ENCODE measurements at places on chromosomes 4 and X.
A peak's percentile ranks its signal among the peaks of the same experiment; 100 is the strongest.

- no peak for DNase-seq
These were observed 5.2 kb downstream of the CDK16 start for GRCh38 chrX:47223476-47224250.

DNA sequence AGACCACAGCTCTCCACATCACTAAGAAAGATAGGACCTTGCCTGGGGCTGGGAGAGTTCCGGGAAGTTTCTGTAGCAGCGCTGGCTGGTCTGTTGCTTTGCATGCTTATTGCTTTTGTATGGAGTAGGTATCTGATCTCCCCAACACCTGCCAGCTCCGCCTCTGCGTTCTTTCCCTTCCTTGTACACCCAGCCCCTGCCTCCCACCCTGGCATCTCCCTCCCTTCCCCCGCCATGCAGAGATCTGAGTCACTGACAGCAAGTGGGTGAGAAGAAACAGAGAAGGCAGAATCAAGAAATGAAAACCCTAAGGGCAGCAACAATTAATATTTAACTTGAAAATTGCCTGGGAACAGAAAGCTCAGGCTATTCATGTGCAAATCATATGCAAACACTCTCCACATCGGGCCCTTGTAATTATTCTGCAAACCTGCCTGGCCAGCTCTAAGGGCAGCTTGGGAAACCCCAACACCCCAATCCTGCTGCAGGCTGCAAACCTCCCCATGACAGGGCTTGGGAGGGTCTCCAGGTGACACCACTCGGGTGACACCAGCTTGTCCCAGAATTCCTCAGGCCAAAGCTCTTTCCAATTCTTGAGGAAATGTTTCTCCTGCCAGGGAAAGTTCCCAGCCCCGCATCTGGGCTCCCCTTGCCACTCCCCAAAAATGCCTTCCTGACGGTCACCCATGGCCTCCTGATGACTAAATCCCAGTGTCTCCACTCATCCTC, 257.2 kb downstream of the FBXW7 start:
- DNase-seq = peak; percentile 99

- DNase-seq = no peak
These were observed 21.4 kb downstream of the GALNTL6 start for GRCh38 chr4:171834640-171835039.

- DNase-seq = no peak
These were observed 20.4 kb upstream of the TBC1D9 start for GRCh38 chr4:140776556-140776955.

DNA sequence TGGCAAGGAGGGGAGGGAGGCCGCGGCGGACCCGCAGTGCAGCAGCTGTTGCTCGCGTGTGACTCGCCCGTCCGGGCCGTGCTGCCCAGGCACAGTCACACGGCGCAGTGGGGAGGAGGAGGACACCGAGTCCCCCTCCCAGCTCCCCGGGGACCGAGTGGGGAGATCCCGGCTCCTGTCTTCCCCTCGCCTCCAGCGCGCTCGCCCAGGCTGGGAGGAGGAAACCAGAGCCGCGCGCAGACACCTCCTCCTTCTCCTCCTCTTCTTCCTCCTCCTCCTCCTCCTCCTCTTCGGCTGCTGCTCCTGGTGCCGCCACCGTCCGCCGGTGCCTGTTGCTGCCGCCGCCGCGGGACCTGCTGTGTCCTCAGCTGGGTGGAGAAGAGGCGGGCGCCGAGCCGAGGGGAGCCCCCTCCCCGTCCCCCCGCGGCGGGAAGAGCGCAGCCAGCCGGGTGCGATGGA, at the start of gene TBC1D1:
TBC1D1 (plus strand) TSS at position 284 of the 459 bp plus-strand sequence. CDS start 11,012 bp downstream, outside the sequence.
- DNase-seq = no peak

DNA sequence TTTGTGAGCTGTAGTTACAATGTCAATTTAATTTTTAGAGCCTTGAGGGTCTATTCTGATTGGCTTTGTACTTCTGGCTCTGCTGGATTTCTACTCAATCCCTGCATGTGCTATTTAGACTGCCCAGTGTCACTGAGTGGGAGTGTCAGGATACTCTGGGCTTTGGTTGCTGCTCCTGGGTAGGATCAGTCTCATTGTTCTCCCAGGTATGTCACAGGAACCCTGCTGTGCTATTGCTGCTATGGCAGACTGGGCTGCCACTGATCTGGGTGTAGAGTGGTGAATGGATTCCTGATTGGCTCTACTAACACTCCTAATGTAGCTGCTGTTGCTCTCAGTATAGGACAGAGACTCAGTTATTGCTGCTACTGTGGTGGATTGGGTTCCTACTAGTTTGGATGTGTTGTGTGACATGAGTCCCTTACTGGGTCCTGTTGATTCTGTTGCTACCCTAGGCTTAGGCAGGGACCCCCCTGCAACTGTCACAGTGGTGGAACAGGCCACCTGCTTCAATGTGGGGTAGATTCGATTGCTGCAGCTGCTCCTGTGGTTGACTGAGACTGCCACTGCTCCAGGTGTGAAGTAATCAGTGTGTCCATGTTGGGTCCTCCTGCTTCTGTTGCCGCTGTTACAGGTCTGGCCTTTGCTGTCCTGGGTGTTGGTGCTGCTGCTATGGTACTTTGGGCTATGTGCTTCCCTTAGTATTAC, 707.8 kb upstream of the AMOT start:
- no peak for DNase-seq

- peak; percentile 4 for DNase-seq
These were observed 1.4 kb downstream of the TMA16 start for GRCh38 chr4:163495900-163496299.

DNA sequence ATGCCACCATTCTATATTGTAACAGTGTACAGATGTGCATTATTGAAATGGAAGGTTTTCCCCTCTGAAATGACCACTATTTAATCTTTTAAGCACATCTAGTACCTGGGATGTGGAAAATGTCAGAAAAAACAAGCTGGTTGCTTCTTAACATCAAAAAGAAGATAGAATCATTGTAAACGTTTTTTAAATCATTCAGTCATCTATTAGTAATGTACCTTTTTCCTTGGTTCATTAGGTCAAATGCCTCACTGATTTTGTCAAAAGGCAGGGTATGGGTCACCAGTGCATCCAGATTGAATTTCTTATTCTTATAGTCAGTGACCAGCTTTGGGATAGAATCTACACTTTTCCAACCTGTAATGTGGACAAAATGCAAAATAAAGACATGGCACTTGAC, 17.7 kb downstream of the ADH4 start:
- DNase-seq = no peak

GRCh38 chr4:14465507-14465906, 536.8 kb upstream of the CPEB2 start:
- no peak for DNase-seq

- DNase-seq = no peak
These were observed 260.7 kb upstream of the SFRP2 start for GRCh38 chr4:154049457-154050181.

Data from NCI-H526 treated with DMSO at 0.1 percent for 48 hours (cell line).